ENCODE measurements at places on chromosomes 5 and 9.

DNA sequence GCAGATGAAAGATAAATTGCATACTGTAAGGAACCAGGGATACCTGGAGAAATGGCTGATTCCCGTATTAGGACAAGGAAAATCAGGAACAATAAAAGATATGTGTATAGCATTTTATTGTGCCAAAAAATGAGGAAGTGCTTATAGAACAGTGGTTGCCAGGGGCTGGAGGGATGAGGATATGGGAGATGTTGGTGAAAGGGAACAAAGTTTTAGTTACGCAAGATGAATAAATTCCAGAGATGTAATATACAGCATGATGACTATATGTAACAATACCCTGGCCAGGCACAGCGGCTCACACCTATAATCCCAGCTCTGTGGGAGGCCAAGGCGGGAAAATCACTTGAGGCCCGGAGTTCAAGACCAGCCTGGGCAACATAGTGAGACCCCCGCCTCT lies 101.8 kb downstream of the CDK5RAP2 start:
- no peaks in the 10 kb centered on the region for H3K27me3 ChIP-seq
- H3K4me3 ChIP-seq: no peak overlapping the region
- H3K27ac ChIP-seq: no peak overlapping the region
- H3K4me1 ChIP-seq: no peaks in the 10 kb centered on the region
- H3K36me3 ChIP-seq: peaks cover 7% of the 10 kb centered on the region

- H3K4me1 ChIP-seq: no peaks in the 10 kb centered on the region
- no peak overlapping the region for H3K4me3 ChIP-seq
- H3K36me3 ChIP-seq: no peaks in the 10 kb centered on the region
- H3K27me3 ChIP-seq: no peaks in the 10 kb centered on the region
These were observed 65.8 kb downstream of the TSTD2 start for GRCh38 chr9:97567182-97567893.

DNA sequence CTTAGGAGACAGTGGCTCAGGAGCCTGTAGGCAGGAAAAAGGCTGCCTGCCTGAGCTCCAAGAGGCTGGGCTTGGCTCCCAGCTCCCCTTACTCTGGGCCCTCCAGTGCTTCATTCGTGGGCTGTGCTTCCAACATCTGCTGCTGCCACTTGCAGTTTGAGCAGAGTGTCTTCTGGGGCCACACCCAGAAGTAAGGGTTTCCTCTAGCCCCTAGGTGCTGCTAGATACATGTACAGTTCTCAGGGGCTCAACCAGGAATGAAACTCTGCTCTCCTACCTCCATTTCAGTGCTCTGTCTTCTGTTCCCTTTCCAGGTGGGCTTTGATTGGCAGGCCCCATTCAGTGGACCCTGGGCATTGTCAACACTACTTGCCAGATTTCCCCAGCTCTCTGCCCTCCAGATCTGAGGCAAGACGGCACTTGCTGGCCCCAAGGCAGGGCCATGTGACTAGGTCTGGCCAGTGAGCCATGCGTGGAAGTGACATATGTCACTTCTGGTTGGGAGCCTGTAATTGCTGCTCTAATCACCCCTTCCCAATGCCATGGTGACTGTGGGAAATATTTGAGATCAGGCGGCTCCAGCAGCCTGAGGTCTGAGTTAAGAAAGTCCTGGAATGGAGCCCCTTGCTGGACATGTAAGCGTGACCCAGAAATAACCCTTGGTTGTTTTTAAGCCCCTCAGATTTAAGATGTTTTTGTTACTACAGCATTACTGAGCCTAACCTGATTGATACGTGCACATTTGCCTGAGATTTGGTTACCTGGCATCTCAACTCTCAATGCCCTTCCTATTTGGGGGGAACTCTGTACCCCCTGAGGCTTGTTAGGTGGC lies 9.4 kb upstream of the BOD1 start:
- no peak for DNase-seq
- H3K4me1 ChIP-seq: no peaks in the 10 kb centered on the region
- H3K27ac ChIP-seq: no peak overlapping the region
- no peak overlapping the region for H3K4me3 ChIP-seq
- H3K27me3 ChIP-seq: no peaks in the 10 kb centered on the region
- H3K36me3 ChIP-seq: no peaks in the 10 kb centered on the region

DNA sequence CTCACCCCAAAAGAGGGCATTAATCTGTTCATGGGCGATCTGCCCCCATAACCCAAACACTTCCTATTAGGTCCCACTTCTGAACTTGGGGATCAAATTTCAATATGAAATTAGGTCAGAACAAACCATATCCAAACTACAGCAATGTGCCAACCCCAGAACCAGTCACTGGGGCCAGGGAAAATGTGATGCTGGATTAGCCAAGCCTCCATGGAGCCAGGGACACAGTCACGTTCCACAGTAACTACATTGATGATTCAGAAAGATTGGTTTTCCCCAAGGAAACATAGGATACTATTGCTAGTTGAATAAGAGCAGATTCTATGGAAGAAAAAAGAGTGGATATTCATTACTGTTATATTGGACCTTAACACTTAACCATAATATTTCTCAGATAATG lies 84.2 kb downstream of the GIN1 start:
- no peaks in the 10 kb centered on the region for H3K36me3 ChIP-seq
- no peaks in the 10 kb centered on the region for H3K4me1 ChIP-seq
- no peak overlapping the region for H3K27ac ChIP-seq
- no peak for DNase-seq
- no peaks in the 10 kb centered on the region for H3K27me3 ChIP-seq
- H3K4me3 ChIP-seq: no peak overlapping the region

DNA sequence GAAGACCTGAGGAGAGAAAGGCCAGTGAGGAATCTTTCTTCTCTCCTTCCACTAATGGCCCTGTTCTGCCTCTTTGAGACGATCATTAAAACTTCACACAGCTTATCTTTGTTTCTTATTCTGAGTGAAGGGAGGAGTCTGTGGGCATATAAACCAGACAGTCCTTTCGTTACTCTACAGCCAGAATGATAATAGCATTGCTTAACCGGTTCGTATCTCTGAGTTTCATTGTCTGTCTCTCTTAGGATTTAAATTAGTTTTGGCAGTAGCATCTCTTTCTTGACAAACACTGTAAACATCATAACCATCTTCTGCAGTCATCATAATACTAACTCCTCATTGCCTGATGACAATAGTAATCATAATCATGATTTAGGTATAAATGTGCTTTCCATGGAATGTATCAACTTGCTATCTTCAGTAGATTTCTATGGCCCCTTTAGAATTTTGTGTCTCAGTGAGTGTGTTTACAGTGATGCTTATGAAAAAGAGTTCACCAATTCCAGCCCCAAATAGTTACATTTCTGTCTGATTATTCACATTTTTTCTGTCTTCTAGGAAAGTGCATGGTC lies 618.8 kb upstream of the KLF4 start:
- no peaks in the 10 kb centered on the region for H3K27me3 ChIP-seq
- no peak for DNase-seq
- H3K27ac ChIP-seq: no peak overlapping the region

DNA sequence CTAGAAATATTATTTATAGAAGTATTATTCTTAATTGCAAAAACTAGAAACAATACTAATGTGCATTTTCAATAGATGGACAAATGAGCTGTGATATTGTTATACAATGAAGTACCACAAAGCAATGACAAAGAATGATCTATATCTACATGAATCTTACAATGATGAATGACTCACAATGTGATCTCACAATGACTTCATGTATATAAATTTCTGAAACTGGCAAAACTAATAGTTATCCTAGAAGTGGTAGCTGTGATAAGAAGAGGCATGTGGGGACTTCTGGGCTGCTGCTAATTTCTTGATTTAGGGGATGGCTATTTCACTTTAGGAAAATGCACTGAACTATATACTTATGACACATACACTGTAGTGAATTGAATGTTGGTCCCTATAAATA lies 396.0 kb upstream of the ZNF608 start:
- H3K4me3 ChIP-seq: no peak overlapping the region
- H3K27me3 ChIP-seq: no peaks in the 10 kb centered on the region
- DNase-seq: no peak
- no peak overlapping the region for H3K27ac ChIP-seq
- H3K36me3 ChIP-seq: no peaks in the 10 kb centered on the region

- no peaks in the 10 kb centered on the region for H3K36me3 ChIP-seq
- H3K4me1 ChIP-seq: no peaks in the 10 kb centered on the region
- H3K4me3 ChIP-seq: no peak overlapping the region
- DNase-seq: no peak
- H3K27me3 ChIP-seq: no peaks in the 10 kb centered on the region
- H3K27ac ChIP-seq: no peak overlapping the region
These were observed 36.2 kb upstream of the PRXL2C start for GRCh38 chr9:96691326-96691725.

GRCh38 chr5:150129813-150130492 lies 25.7 kb downstream of the PDGFRB start:
- no peak overlapping the region for H3K27ac ChIP-seq
- H3K27me3 ChIP-seq: no peaks in the 10 kb centered on the region
- H3K36me3 ChIP-seq: no peaks in the 10 kb centered on the region
- H3K4me1 ChIP-seq: no peaks in the 10 kb centered on the region
- H3K4me3 ChIP-seq: no peak overlapping the region

GRCh38 chr5:75053054-75053303 lies 621 bp upstream of the GCNT4 start:
- peak overlapping the region; percentile 98 for H3K27ac ChIP-seq
- H3K4me1 ChIP-seq: no peaks in the 10 kb centered on the region
- peak overlapping the region; percentile 78 for H3K4me3 ChIP-seq
- no peaks in the 10 kb centered on the region for H3K27me3 ChIP-seq
- no peaks in the 10 kb centered on the region for H3K36me3 ChIP-seq

GRCh38 chr5:310941-311434 lies 10.5 kb upstream of the AHRR start:
- H3K4me1 ChIP-seq: no peaks in the 10 kb centered on the region
- no peak overlapping the region for H3K4me3 ChIP-seq
- no peaks in the 10 kb centered on the region for H3K36me3 ChIP-seq
- H3K27me3 ChIP-seq: no peaks in the 10 kb centered on the region

- H3K27ac ChIP-seq: no peak overlapping the region
- DNase-seq: no peak
- H3K4me1 ChIP-seq: peaks cover 17% of the 10 kb centered on the region
- no peaks in the 10 kb centered on the region for H3K36me3 ChIP-seq
- H3K4me3 ChIP-seq: no peak overlapping the region
These were observed 23.7 kb downstream of the KDM4C start for GRCh38 chr9:6781476-6781875.

DNA sequence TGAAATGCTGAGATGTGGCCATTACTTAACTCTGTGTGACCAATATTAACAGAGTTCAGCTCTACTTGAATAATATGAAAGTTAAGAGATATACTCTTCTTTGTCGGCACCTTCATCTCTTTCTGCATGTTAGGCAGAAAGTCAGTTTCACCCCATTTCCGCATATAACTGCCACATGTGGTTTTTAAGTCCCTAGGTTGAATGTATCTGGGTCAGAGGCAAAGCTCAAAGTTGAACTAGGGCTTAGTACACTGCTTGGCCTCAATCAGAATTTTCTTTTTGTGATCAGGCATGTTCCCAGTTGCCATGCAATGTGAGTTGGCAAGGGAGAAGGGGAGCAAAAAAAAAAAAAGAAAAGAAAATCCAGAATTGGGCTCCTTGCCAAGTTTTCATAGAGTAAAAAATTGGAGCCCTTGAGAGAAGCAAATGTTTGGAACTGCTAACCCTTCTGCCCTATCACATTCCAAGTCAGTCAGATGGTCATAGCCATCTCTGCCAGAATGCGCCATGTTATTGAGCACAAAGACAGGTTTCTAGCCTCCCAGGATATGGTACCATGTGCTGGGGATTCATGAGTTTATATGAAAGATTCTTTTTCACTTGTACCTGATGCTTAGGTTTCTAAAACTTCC lies 251.2 kb upstream of the RORB start:
- H3K27ac ChIP-seq: no peak overlapping the region
- DNase-seq: no peak
- H3K4me3 ChIP-seq: no peak overlapping the region
- H3K36me3 ChIP-seq: no peaks in the 10 kb centered on the region
- H3K4me1 ChIP-seq: no peaks in the 10 kb centered on the region

DNA sequence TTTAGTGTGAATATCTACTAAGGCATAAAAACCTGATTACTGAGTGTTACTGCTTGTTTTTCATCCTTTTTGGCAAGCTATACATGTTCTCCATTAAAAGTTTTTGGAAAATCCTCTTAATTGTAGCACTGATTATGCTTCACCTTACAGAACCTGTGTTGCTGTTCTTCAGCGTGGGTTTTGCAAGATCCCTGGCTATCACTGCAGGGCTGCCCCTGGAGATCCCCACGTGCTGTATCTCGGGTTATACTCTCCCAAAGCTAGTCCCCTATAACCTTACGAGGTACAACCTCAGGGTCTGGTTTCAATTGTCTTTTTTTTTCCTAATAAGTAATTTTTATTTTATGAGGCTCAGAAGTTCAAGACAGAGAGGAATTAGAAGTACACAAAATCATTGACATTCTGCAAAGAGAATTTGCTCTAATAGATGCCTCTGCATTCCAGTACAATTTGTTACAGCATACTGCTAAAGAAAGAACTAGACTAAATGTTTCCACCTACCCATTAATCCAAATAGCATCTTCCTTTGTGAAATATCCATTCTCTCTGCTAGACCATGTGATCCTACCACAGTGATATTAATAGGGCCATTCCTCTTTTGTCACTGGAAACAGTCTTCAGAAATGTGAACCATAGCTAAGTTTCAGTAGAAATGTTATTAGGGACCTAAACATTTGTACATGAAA lies 25.8 kb upstream of the CAMK4 start:
- no peak overlapping the region for H3K27ac ChIP-seq
- H3K27me3 ChIP-seq: no peaks in the 10 kb centered on the region
- no peak overlapping the region for H3K4me3 ChIP-seq
- H3K4me1 ChIP-seq: no peaks in the 10 kb centered on the region
- H3K36me3 ChIP-seq: no peaks in the 10 kb centered on the region

DNA sequence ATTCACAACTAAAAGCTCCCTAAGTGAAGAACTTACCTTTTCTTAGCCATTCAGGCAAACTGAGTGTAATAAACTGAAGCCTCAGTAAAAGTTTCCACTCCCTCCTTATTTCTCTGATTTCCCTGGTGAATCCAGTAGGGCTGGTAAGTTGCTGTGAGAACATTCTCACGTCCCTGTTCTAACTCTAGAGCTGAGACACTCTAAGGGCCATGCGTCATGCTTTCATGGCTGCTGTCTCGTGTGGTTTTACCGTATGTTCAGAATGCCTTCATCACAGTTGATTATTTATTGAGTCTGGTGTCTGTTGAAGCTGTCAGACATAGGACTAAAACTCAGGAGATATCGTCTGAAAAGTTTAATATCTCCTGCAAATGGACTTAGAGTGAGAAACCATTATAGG lies 1.3 kb downstream of the OR2S2 start:
- DNase-seq: no peak
- H3K4me1 ChIP-seq: no peaks in the 10 kb centered on the region
- H3K36me3 ChIP-seq: no peaks in the 10 kb centered on the region
- no peaks in the 10 kb centered on the region for H3K27me3 ChIP-seq

GRCh38 chr5:114358329-114358728 lies 3.5 kb upstream of the KCNN2 start:
- H3K4me3 ChIP-seq: no peak overlapping the region
- DNase-seq: no peak

GRCh38 chr5:75078027-75078426 lies 25.7 kb upstream of the GCNT4 start:
- no peaks in the 10 kb centered on the region for H3K27me3 ChIP-seq
- H3K4me3 ChIP-seq: no peak overlapping the region
- no peak for DNase-seq

- H3K27me3 ChIP-seq: no peaks in the 10 kb centered on the region
- peaks cover 12% of the 10 kb centered on the region for H3K36me3 ChIP-seq
- no peak for DNase-seq
- H3K4me3 ChIP-seq: no peak overlapping the region
- H3K4me1 ChIP-seq: no peaks in the 10 kb centered on the region
- H3K27ac ChIP-seq: no peak overlapping the region
These were observed 26.8 kb downstream of the AMBP start for GRCh38 chr9:114051281-114051680.

GRCh38 chr5:95069021-95069420 lies 215.9 kb downstream of the MCTP1 start:
- no peaks in the 10 kb centered on the region for H3K27me3 ChIP-seq
- H3K36me3 ChIP-seq: no peaks in the 10 kb centered on the region
- no peak overlapping the region for H3K4me3 ChIP-seq
- no peak overlapping the region for H3K27ac ChIP-seq
- no peaks in the 10 kb centered on the region for H3K4me1 ChIP-seq

Measured in pancreas (tissue), 10 donors.